CD4-positive, alpha-beta T cell treated with Interleukin-6 at 100 ng/mL for 8 hours (primary cell): ENCODE measurements at places on chromosomes 7 and 10.

GRCh38 chr10:19620811-19621210, 195.4 kb upstream of the PLXDC2 start:
- no peak for DNase-seq

DNA sequence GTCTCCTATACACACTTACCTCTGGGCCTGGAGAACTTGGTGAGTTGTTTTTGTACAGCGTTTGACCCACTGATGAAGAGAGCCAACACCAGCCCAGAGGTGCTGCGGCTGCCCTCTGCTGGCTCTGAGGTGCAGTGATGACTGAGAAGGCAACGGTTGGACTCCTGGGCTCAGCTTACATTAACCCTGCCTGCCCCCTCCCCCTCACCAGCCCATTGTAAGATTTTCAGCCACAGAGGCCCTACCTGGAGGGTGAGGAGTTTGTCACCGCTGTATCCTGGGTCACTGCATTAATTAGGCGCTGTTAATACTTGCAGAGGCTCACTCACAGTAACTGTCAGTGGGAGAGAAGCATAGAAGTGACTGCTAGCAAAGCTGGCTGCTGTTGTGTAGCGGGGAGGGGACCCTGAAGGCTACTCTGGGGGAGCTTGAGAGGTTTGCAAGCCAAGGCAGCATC, 19.0 kb upstream of the ANKRD2 start:
- peak; percentile 54 for DNase-seq

DNA sequence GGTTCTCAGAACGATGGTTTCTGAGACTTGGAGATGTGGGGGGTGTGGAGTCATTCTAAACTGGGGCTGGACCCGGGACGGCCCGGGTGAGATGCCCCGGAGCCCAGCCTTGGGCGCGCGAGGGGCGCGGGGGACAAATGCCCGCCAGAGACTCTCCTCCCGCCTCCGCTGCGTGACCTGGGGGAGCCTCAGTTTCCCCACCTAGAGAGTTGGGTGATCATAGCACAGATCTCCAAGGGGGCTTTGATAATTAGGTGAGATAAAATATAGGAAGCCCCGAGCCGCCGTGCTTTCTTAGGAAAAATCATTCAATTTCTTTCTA, 658 bp upstream of the FZD8 start:
- no peak for DNase-seq

DNA sequence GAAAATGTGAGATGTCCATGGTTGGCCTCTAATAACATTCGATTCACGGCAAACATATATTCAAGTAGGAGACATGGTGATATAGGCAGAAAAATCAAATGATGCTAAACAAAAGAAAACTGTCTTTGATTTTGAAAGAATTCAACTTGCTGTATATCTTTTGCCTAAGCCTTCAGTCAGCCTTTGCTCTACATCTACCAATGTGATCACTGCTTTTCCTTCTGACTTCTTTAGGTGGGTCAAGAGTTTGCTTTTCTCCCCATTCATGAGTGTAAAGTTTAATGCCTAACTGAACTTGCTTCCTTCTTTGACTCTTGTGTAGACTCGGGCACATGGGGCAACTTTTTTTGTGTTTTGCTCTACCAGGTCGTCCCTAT, 417 bp upstream of the HIF1AN start:
- DNase-seq, result no peak

- no peak for DNase-seq
Observed at GRCh38 chr10:91153508-91153907, 67.0 kb upstream of the PCGF5 start.

GRCh38 chr10:95434583-95434982, 126.6 kb downstream of the SORBS1 start:
- no peak for DNase-seq

- DNase-seq, result peak; percentile 31
Observed at GRCh38 chr7:50262446-50262845, 42.1 kb upstream of the IKZF1 start.

DNA sequence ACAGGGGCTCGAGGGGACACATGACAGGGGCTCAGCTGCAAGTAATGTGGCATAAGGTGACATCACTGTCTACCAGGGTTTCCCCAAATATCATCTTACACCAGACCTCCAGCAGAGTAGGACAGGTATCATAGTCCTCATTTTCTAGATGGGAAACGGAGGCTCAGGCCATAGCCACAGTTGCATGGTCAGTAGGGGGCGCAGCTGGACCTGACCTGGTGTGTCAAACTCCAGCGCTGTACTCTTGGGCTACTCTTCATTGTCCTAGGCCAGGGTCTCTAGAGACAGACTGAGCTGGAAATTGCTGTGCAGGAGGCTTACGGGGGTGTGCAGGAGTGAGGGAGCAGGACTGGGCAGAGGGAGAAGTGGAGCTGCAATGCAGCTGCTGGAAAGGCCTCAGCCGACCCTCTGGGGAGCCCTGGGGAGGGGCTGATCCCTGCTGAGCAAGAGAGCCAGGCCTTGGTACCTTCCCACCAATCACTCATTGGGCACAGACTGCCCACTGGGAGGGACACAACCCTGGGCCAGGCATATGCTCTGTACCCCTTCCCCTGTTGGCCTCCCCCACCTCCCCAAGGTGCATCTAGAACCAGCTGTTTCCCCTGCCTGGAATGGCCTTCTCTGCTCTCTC, 89.9 kb downstream of the CDH23 start:
- DNase-seq, result no peak

DNA sequence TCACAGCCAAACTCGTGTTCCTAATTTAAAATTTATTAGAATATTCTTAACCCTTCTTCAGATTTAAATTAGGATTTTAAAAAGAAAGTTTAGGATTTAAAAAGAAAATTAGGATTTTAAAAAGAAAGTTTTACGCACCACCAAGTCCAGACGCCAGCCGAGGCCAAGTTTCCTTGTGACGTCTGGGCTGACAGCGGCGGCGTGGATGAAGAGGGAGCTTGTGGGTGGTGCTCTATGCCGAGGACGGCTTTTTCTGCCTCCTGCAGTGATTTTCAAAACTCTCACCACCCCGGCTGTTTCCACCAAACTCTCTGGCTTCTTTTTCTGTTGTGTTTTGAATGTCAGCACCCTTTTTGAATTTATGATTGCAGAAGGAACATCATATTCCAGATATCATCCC, 252.9 kb downstream of the DNAJB6 start:
- no peak for DNase-seq

GRCh38 chr10:11742009-11742778, at the start of gene ECHDC3:
ECHDC3 (plus strand) TSS chr10:11742382; CDS start chr10:11742577, 195 bp downstream.
- DNase-seq, result peak; percentile 48

GRCh38 chr10:24603333-24603732, 120.4 kb downstream of the ARHGAP21 start:
- no peak for DNase-seq

GRCh38 chr10:47248386-47249090, 51.5 kb upstream of the GDF10 start:
- DNase-seq, result no peak

GRCh38 chr10:44069573-44069972, 315.3 kb downstream of the CXCL12 start:
- no peak for DNase-seq

- DNase-seq, result no peak
Observed at GRCh38 chr7:130099331-130099730, 29.0 kb downstream of the KLHDC10 start.

- no peak for DNase-seq
Observed at GRCh38 chr7:125668321-125668993, 738.8 kb upstream of the POT1 start.

GRCh38 chr10:33535866-33536265, 201.4 kb upstream of the NRP1 start:
- DNase-seq, result no peak

GRCh38 chr10:133537546-133538545, 10.7 kb downstream of the CYP2E1 start:
- no peak for DNase-seq

DNA sequence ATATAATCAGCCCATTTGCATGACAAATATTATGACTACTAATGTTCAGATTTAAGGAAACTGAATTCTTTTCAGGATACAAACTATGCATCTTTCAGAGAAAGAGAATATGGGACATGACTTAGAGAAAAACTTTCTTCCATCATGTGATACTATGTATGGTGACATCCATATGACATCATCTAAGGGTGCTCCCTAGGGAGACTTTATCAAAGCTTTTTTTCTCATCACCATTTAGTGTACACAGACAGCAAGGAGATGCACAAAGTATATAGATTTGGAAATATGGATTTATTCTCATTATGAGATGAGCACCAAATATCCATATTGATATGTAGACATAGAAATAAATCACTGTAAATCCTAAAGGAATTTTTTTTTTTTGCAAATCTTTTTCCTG, 164.2 kb upstream of the YAE1 start:
- DNase-seq, result no peak

- DNase-seq, result no peak
Observed at GRCh38 chr7:8215648-8216333, 46.2 kb downstream of the ICA1 start.

DNA sequence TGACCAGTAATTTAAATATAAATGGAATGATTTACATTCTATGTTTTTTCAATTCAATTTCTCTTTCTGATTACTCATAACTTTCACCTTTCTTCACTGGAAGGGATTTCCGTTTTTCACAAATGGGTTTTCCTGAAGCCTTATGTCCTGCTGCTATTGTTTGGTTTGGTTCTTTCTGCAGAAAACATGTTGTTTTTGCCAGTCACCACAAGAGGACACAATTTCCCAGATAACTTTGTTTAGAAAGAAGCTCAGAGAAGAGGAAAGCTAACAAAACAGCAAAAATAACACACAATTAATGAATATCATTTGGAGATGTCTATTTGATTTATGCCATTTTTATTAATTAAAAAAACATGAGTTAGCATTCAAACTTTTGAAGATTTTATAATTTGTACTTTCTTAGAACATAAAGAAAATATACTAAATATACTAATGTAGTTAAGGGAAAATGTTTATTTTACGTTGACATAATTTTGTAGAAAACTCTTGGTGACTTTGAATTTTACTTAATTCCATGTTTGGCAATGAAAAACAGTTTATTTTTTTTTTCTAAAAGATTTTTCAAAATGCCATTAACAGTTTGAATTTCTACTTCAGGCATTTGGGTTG, 4.6 kb upstream of the TWIST1 start:
- DNase-seq, result no peak

DNA sequence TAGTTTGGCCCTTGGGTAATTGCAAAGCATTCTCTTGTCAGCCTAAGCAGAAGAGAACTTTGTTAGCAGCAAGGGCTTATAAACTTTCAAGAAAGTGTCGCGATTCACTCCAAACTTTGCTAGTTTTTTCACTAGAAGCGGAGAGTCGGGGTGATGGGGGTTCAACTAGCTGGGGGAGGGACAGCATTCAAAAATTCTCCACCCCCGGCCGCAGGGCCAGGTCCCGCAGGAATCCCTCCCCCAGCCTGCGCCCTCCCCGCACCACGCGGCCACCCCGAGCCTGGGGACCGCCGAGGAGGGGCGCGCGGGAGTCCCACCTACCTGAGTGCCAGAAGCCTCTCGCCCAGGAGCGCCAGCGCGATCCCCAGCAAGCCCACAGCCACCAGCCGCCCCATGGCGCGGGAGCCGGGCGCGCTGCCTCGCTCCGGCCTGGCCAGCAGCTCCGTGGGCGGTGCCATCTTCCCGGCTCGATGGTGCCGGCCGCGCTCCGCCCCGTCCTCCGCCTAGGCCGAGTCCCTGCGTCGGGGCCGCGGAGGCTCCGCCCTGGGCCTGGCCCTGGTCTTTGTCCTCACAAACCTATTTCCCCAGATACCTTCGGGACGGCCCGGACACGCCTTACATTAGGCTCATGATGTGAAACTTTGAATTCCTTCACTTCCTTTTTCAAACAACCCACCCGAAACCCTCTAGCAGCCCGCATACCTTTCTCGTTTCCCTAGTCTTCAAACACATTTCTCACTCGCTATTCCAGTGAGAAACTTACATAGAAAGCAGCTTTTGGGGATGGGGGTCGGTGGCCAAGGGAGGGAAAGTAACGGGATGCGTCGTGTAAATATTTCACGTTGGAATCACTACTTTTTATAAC, at the start of gene PON2:
Gene PON2, minus strand, starts transcription at position 472 of the 865 bp plus-strand sequence. Its CDS starts 77 bp downstream, at position 395.
- DNase-seq, result peak; percentile 30

DNA sequence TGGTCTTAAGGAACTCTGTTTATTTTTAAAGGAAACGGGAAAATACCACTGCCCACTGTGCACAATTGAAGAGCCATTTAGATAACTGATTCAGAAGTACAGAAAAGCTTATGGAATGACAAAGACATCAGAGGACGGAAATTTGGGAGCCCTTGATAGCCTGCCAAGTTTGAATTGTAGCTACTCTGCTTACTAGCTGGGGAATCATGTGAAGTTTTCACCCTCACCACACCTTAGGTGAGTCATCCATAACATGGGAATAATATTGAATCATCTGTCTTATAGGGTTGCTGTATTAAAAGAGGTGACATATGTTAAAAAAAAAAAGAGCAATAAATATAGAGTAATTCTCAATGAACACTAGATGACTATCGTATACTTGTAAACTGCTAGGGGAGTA, 1104.2 kb downstream of the GATA3 start:
- no peak for DNase-seq

DNA sequence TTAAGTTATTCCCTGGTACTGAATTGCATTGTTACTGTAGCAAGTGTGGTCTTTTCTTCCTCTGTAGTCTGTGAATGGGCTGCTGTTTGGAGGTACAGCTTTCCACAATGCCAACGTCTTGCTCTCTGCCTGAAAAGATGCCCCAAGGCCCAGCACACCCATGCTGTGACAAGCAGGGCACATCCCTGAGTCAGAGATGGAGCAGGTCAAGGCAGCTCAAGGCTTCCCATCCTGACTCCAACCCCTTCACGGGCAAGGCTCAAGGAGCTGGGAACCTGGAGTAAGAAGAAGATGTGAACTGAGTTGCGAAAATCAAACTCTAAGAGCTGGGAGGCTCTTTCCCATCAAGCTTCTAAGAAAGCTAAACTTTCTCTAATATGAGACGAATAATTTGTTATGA, 27.2 kb downstream of the SVIL start:
- no peak for DNase-seq

GRCh38 chr7:70678621-70679251, 453.2 kb upstream of the GALNT17 start:
- DNase-seq, result peak; percentile 14

- DNase-seq, result no peak
Observed at GRCh38 chr7:106029941-106030340, 66.9 kb downstream of the CDHR3 start.

- peak; percentile 78 for DNase-seq
Observed at GRCh38 chr7:322111-322671, 32.2 kb downstream of the FOXL3 start.

DNA sequence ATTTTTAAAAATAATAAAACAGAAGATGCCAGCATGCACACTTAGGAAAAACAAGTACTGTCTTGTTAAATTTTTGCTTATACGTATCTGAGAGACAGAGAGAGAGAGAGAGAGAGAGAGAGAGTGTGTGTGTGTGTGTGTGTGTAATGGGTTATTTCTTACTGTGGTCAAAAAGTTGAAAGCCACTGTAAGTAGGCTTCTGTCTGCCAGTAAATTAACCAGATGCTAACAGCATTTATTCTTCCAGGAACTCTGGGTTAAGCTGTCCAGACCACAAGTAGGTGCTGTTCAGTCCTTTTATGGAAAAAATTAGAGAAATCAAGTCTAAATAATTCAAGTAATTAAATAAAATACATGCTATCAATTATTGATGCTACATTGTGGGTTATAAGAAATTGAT, 39.7 kb downstream of the RNF32 start:
- DNase-seq, result no peak
